ENCODE measurements at places on chromosomes 16 and 17.

- DNase-seq: no peak
Observed at GRCh38 chr17:5078106-5079028, at the start of gene ZFP3. ZFP3 (plus strand) TSS chr17:5078467; CDS start chr17:5091505, 13,038 bp downstream.

DNA sequence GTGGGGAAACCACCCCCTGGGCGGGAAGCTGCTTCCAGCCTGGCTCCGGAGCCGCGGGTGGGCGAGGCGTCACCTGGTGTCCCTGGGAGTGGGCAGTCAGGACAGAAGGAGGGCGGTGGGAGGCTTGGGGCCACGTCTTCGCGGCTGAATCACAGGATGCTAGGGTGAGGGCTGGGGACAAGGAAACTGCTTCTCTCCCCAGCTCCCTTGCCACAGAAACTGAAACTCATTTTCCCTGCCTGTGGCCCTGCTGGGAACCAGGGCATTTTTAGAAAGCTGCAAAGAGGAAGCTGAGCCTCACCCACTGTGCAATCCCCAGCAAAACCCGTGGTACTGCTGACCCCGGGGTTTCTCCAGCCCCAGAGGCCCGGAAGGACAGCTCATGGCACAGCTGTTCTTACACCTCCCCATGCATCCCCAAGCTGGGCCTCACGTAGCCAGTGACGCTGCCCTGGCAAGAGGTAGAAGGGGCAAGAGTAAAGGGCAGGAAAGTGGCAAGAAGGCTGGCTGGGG, 8.2 kb downstream of the RHBDF2 start:
- no peak for DNase-seq

- DNase-seq: no peak
Observed at GRCh38 chr16:85639529-85640253, 26.6 kb downstream of the GSE1 start.

- DNase-seq: no peak
Observed at GRCh38 chr16:4019371-4019791, 96.9 kb downstream of the ADCY9 start.

- no peak for DNase-seq
Observed at GRCh38 chr16:67959536-67960329, 8.7 kb downstream of the SLC12A4 start.

All from Panc1 (cell line).